ENCODE measurements at places on chromosomes 12 and 14. TPM values are rescaled to one million over a fixed set of nuclear protein-coding genes. Genes with fewer than 3 reads are reported as not detected.

GPRC5D gene
- total RNA-seq, result not detected

GPRC5A gene
- total RNA-seq, result 23.4 TPM

DNA sequence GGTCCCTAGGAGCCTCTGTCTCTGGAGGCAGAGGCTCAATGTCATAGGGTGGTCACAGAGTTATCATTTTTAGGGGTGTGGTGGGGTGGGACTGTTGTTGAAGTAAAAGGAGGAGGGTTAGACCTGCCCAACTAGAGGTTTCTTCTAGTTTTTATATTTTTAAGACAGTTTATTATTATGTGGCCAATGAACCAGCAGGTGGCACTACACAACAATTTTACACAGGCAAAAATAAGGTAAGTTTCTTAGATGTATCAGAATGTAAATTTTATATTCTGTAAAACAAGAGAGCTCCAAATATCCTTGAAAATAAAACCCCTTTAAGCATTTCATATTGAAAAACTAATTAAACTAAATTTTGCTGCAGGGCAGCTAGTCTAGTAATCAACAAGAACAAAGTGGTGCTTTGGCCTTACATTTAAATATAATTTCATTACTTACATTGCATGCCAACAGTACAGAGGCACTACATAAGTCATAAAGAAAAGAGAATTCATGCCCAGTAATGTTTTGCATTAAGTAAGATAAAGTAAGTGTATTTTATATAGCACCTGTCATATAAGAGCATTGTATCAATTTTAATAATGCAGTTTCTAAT is 22.2 kb upstream of the OVCH1 start:
- DNase-seq, result no peak

DNA sequence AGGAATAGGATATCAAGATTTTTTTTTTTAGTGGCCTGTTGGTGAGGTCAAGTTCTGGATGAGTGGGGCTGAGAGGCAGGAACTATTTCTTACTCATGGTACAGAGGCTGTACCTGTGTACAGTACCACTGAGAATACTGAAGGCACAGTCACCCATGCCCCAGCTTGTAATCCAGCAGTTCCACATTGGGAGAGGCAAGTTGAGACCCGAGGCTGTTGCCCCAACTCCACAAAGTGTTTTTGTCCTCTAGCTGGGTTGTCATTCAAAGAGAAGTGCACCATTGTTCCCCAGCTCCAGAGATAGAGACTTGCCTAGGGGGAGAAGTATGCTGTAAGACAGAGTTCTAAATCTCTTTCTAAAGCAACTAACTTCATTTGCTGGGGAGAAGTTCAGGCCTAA is 38.7 kb downstream of the ARID2 start:
- no peak for DNase-seq

GRCh38 chr12:47084172-47084571 is 4.4 kb upstream of the AMIGO2 start:
- no peak for DNase-seq

GRCh38 chr12:131177599-131177998 is 223.9 kb downstream of the ADGRD1 start:
- DNase-seq, result no peak
